Posterior cingulate gyrus (tissue), 11 donors: ENCODE measurements at places on chromosomes 1 and 21.

- DNase-seq = no peak
Observed at GRCh38 chr1:61604684-61605083, 120.3 kb downstream of the TM2D1 start.

GRCh38 chr1:40973912-40974311 is 5.6 kb upstream of the CTPS1 start:
- DNase-seq = no peak

GRCh38 chr1:41387667-41388091 is 26.4 kb downstream of the FOXO6 start:
- DNase-seq = peak; percentile 31

GRCh38 chr1:6168947-6169586 is 11.1 kb downstream of the CHD5 start:
- DNase-seq = no peak

- DNase-seq = no peak
Observed at GRCh38 chr1:201556841-201557571, 18.1 kb downstream of the NAV1 start.

DNA sequence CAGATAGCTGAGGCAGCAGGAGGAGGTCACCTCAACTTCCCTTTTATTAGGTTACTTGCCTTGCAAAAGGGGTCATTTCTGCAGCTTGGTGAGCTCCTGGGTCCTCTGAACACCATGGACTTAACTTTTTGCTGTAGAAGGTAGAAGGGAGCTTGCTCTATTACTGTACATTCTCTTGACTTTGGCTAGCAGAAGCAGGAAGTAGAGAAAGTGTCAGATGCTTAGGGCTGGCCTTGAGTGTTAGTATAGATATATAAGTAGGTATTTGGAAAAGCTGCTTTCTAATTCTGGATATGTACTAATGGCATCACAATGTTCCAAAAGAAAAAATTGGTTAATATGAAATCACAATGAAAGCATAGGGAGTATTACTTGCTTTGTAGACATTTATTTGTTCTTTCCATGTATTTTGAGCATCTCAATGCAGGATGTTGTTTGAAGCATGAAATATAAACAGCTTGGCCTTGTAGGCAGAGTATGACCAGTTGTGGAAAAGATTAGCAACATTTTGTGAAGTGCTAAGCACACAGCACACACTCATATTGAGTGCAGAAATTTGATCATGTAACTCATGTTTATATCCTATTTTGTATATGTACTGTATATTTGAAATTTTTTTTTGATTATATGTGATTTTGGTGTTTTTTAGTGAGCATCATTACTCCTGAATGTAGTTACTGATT is 108.8 kb downstream of the DYRK1A start:
- DNase-seq = no peak

GRCh38 chr1:109499661-109500536 is 6.0 kb downstream of the CYB561D1 start:
- no peak for DNase-seq

DNA sequence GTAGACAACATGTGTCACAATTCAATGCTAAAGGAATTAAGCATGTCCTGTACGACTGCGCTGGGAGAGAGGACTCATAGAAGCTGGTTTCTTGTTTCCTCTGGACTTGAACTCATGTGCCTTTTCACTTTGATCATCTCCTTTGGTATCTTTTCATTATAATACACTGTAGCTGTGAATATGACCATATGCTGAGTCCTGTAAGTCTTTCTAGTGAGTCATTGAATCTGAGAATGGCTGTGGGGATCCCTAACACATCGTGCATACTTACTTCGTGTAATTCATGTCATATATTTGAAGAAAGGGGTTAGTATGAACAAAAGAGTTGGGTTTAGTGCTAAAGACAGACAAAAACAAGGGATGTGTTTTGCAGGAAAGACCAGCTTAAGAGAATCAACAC is 148.1 kb upstream of the RUNX1 start:
- DNase-seq = no peak

DNA sequence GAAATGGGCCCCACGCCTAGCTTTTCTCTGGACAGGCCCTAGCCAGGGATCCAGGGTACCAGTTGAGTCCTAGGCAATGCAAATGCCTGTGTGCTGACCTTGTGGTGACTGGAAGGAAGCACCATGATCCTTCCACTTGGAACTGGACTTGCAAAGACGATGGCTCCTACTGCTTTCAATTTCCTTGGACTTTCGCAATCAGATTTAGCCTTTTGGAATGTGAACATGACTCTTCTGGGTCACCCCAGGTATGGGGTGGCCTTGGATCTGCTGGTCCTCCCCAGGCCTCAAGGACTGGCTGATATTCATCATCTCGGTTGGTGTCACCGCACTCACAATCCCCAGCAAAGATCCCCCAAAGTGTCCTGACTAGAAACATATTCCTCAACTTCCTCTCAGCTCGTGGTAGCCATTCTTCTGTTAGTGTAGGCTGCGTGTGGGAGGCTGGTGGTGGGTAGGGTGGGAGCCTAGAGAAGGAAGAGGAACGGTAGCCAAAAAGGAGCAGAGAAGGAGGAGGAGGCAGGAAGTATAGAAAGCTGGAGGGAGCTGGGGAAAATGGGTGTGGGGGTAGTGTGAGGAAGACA is 130.5 kb downstream of the PPIAL4G start:
- DNase-seq = no peak

GRCh38 chr1:217089361-217090014 is 366.3 kb upstream of the ESRRG start:
- peak; percentile 82 for DNase-seq

DNA sequence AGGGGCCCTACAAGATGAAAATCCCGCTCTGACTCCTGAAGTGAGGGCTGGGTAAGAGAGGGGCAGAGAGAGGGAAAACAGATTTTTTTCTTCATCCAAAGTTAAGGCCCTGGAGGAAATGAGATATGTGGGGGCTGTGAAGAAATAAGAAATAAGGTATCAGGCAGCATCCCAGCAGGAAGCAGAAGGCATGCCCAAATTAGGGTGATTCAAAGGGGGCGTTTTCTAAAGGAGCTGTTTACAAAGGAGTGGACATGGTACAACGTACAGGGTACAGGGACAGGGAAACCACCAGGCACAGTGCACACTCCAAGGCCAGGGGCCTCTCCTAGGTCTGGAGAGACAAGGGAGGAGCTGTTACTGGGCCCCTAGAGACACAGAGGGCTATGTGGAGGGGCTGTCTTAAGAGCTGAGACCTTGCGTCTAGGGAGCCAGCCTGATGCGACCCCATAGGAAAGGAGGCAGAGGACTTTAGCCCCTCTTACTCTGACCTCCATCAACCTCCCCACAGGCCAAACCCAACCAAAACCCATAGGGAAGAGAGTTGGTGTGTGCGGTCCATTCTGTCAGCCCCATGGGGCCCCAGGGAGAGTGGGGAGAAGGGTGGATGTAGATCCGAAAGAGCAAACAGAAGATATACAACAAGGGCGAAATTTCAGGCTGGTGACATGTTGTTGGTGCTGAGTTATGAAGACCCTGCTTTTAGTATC is 38.6 kb downstream of the STYXL2 start:
- DNase-seq = no peak

GRCh38 chr1:31663622-31664452 is 19.2 kb upstream of the PEF1 start:
- peak; percentile 87 for DNase-seq

DNA sequence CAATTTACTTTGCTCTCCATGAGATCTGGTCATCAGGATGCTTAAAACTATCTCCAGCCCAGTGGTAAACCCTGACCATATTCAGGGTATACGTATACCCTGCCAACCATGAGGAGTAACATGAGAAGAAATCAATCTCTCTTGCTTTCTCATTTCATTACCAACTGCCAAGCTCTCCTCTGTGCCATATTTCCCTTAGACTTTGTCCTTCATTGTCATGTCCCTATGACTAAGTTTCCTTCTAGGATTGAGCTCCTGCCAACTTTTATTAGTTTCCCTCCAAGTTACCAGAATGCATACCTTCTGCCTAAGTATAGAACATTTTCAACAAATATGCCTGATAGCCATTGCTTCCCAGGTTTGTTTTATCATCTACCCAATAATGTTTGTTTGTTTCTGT is 1113.9 kb upstream of the B3GALT2 start:
- no peak for DNase-seq

DNA sequence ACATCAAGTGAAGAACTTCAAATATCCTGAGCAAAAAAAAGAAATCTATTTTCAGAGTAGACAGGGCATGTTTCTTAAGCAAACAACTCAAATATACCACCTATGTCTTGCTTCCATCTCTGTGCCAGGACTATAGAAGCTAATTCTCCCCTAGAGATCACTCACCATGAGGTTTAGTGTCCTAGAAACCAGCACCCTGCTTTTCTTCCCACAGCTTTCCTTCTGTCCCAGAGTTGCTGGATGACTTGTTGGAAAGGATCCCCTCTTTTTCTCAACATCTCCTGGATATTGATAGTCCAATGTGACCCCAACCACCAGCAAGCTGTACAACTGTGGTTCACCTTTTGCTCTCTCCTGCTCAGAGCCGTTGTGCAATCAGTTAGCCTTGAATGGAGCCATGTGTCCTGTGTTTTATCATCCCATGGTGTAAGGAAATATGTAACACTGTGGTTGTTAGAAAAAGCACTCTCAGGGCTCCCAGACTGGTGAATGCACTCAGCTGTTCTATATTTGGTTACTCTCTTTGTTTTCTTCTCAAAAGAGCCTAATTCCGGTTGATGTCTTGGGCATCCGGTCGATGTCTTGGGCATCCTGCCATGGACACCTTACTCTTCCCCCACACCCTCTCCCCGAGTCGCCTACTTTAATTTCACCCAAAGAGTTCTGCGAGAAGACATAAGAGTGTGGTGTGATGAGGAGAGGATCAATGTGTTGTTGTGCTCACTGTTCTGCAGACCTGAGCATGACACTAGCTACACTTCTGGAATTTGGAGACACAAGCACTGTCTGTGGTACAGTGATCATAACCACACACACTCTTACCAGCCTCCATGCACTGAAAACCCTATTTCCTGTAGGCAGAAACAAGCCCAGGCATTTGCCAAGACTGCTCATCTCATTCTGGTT is 1.7 kb downstream of the TNFSF4 start:
- no peak for DNase-seq

DNA sequence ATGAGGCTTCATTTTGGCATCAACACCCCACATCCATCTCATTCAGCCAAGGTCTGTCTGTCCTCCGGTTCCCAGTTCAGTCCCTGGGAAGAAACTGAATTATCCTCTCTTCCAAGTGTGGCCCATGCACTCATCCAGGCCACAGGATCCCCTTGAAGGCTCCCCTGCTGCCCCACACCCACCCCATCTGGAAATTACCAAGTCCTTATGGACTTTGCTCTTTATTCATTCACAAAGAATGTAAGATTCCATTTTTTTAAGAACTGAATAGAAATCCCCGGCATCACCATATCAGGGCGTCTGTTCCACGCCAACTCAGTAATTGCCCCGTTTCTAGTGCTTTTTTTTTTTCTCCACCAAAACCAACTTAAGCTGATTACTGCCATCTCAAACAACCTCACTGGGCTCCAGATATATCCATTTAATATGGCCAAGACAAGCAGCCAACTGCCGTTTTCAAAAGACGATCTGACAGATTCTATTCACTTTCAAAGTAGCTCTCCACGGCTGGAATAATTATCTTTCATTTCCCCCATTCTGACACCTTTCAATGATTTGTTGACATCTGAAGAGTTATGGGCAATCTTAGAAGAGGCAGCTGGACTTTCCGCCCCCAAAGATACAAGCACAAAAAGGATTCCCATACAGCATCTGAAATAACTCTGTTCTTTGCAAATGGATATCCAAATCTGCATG is 55.9 kb downstream of the OLIG1 start:
- DNase-seq = no peak

- no peak for DNase-seq
Observed at GRCh38 chr21:36966821-36967768, 626 bp upstream of the HLCS start.

DNA sequence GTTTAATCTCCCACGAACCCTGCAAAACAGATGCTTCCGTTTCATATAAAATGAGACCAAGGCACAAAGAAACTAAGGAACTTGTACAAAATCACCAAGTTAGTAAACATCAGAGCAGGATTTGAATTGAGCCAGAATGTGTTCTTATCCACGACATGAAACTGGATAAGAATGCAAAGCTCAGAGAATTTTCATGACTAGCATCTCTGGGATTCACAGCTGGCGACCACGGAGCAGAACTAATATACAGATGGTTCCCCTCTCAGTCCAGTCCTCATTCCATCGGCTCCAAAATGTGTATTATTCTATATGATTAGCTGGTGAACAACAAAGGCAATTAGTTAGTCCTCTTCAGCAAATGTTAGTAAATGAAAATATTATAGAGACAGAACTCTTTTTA is 72.3 kb upstream of the ERG start:
- no peak for DNase-seq

GRCh38 chr1:15951341-15952153 is 24.4 kb downstream of the ZBTB17 start:
- no peak for DNase-seq

GRCh38 chr1:205339197-205339702 is 17.5 kb downstream of the KLHDC8A start:
- DNase-seq = no peak
